ENCODE measurements at places on chromosomes 2 and 18.

DNA sequence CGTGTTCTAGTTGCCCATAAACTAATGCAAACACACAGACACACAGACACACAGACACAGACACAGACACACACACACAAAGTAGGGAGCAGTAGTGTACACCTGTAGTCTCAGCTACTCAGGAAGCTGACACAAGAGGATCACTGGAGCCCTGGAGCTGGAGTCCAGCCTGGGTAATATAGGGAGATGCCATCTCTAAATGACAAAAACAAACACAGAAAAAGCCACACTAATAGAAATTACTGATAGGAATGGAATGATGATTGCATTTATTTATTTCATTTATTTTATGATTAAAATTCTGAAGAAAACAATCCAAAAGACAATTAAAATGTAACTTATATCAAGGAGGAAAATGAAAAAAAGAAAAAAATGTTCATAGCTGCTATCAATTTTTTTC is 30.8 kb downstream of the TCF4 start:
- DNase-seq = no peak

- no peak for DNase-seq
Measured at GRCh38 chr2:43123981-43124686, 102.3 kb downstream of the ZFP36L2 start.

DNA sequence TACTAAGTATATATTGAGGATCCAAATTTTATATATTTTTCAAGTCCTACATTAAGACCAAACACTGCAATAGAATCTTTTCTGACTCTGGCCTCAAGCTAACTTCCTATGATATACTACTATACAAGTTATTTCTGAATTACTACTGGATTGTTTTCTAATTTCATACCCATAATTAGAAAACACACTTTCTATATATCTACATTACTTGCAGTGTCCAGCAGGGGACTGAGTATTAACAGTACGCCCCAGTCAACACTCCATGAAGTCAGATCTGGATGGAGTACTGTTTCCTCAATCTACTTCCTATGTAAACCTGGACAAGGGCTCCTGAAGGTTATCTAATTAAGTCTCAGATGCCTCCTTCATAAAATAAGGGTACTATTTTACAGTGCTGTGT is 26.5 kb downstream of the RMP24 start:
- DNase-seq = no peak

- peak; percentile 67 for DNase-seq
Measured at GRCh38 chr2:99662761-99663341, 173.0 kb upstream of the REV1 start.

GRCh38 chr18:25141886-25142285 is 210.1 kb downstream of the ZNF521 start:
- DNase-seq = no peak

DNA sequence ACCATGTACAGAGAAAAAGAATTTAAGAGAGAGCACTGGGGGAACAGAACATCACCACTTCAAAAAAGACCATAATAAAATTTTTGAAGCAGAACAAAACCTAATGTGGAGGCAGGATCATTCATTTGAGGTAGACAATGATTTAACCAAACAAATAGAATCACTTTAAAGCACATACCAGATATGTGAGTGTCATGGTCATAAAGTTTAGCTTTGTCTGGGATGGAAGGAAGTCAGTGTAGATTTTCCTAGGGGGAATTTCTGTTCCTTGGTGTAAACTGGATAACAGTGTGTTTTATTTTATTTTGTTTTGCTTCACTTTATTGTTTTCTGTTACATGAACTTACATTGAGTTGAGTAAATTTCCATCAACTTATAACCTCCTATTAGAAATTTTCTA is 120.8 kb downstream of the CRIM1 start:
- peak; percentile 61 for DNase-seq

- DNase-seq = no peak
Measured at GRCh38 chr2:112144966-112145365, 6.8 kb downstream of the FBLN7 start.

- no peak for DNase-seq
Measured at GRCh38 chr2:178666458-178666857, 140.8 kb downstream of the TTN start.

GRCh38 chr18:55268628-55269275 is 309.5 kb upstream of the CCDC68 start:
- no peak for DNase-seq

DNA sequence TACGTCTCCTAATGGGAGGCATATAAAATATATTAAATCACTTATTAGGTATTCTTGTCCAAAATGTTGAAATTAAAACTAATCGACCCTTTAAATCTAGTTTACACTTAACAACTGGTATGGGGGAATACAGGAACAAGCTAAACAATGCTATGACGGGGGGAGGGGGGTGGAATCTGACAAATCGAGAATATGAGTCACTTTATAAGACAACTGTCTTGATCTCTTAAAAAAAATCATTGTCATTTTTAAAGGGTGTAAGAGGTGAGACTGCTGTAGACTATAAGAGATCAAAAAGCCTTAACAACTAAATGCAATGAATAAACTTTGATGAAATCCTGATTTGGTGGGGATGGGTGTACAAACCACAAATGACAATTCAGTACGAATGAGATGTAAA is 6.0 kb downstream of the MAP3K2 start:
- no peak for DNase-seq

- DNase-seq = no peak
Measured at GRCh38 chr18:27865431-27865830, 311.5 kb downstream of the CDH2 start.

DNA sequence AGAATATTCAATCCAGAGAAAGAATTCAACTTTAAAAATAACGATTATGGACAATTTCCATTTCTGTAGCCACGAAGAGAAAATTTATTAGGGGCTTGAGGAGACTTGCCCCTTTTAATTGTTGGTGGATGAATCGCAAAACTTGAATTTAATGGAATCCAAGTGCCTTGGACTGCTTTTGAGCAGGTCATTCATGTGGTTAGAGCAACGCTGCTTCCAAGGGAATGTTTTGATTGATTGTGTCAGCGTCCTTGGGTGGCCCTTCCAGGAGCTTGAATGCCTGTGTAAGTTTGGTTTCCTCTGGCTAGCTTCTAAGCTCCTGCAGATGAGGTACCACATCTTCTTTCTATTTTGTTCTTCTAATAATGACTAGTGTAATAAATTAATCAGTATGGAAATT is 213.4 kb downstream of the LTBP1 start:
- DNase-seq = no peak

DNA sequence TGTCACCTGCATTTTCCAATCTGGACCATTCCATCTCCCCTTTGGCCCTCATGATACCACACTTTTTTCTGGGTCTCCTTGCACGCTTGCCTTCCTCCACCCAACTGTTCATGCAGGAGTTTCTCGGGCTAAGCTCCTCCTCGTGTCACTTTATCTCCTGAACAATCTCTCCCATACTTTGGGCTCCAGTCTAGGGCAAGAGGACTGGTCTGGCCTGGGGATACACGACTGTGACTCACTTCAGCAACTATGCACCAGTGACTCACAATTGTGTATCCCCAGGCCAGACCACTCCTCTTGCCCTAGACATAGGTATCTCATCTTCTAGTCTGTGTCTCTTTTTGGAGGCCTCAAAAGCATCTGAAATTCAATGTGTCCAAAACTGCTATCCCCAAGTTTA is 149.4 kb upstream of the PTPRM start:
- DNase-seq = peak; percentile 39

GRCh38 chr18:30969670-30970170 is 72.8 kb downstream of the DSC3 start:
- DNase-seq = no peak

DNA sequence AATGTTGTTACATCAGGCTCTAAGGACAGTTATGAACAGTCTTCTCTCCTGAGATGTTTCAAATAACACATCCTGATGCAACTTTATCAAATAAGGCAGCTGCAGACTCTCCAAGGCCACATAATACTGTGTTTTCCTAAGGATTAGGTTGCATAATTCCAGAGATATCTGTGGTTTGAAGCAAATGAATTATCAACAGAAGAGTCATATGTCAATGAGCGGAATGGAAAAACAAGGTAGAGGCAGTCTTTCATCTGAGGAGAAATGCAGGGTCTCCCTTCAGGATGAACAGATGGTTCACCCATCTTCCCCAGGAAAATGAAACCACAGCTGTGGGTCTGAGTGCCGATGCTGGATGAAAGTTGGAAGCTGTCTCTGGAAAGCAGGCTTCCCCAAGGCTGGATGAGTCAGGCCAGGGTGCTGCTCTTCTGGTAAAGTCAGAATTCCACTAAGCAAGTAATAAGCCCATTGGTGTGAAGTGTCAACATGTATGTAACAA is 22.2 kb downstream of the LYG1 start:
- peak; percentile 70 for DNase-seq

- DNase-seq = no peak
Measured at GRCh38 chr2:128422571-128422970, 103.9 kb upstream of the HS6ST1 start.

DNA sequence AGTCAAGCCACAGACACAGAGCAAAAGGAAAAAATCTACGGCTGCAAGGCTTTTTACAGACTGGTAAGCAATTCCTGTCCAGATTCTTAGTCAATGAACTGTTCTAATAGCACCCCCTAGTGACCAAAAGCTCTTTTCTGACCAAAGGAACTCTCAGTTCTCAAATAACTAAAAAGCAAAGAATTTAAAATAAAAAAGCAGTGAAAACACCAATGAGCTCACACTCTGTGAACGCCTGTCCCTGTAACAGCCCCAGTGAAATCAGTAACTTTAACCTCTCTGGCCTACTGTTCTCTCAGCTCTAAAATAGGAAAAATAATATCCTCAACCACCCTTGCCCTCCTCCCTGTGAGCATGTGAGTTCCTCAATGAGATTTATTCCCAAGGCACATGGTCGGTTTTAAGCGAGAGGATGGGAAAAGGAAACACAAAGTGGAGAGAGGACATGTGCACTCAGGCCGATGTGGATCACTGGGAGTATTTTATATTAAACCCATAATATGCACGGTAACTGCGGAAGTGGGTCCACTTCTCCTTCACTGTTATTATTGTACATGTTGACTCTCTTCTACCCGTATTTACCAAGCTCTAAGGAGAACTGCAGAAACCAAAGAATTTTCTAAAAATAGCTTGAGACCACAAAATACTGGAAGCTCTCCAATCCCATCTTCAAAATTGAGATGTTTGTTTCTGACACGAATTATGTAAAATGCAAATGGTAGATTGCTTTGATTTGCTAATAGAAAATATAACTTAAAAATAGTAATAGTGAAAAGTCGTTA is 128.5 kb downstream of the STK39 start:
- peak; percentile 28 for DNase-seq
